ENCODE measurements at places on chromosomes 1 and 21.

- DNase-seq: no peak
These were observed 186.6 kb downstream of the GRIK3 start for GRCh38 chr1:36847761-36848160.

DNA sequence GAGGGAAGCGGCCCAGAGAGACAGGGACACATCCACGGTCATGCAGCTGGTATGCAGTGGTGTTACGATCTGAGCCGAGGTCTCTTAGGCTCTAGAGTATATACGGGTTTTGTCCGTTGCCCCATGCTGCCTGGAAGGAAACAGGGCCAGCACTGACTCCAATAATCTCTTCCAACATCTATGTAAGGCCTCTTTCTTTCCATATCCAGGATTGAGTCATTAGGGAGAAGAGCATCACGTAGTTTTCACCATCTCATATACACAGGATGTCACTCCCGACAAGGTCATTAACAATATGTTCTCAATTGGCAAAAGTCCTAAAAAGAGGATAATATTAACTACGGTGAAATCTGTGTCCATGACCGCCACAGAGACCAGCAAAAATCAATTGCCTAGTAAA lies 4.4 kb downstream of the C8B start:
- DNase-seq: no peak

GRCh38 chr1:172697534-172698002 lies 38.7 kb downstream of the FASLG start:
- no peak for DNase-seq

DNA sequence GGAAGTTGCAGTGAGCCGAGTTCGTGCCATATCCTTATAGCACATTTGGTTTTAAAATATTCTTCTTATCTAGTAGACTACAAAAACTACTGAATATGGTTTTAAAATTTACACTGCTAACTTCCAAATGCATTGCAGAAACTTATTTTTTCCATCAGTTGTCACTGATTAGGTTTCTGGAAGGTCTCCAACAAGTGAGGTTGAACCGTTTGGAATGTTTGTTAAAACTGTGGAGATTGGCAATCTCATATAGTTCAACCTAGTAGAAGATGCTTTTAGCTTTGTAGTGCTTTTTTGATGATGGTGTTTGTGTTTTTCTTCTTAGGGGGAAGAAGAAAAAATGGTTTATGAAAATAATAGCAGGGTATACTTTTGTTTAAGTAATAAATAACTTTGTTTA lies 12.9 kb downstream of the CENPF start:
- DNase-seq: no peak

DNA sequence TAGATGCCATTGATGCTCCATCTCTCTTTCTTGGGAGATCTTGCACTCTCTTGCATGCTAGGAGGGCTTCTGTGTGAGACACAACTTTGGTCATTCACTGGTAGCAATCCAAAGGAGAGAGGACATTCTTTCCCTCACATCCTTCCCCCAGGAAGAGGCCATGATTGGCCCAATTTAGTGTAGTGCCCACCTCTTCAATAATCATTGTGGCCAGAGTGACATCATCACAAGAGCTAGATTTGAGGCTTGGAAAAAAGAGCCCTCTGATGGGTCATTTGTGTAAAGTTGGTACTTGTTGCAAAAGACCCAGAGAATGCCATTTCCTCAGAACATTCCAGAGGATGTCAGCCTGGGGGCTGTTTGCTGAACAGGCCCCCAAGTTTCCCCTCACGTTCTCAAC lies 30.2 kb downstream of the S100A6 start:
- no peak for DNase-seq

DNA sequence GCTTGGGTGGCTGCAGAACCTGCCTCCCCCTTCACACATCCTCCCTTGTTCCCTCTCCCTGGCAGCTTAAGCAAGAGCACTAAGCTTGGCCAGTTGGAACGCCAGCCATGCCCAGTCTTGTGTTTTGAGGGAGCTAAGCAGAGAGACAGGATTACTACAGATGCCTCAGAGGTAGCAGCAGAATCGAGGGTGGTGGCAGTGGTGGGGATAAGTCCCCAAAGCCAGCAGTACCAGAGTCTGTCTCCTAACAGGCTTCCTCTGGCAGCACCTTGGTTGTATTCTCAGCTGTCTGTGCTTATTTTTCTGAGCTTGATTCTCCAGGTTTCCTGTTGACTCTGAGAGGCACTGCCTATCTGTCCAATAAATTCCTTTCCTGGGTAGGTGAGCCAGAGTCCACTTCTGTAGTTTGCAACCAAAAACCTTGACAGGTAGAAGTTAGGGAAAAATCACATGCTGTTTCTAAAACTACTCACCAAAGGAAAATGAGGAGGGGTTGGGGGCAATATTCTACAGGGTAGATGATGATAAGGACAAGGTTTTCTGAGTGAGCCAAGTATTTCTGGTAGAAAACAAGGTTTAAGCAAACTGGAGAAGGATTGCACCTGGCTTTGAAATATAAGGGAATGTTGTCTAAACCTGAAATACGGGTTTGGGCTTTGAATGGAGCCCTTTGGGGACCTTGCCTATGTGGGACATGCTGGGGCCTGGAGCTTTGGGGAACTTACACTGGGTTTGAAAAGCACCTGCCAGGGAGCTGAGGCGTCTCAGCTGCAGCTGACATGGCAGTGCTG lies 100.8 kb downstream of the PBX1 start:
- DNase-seq: no peak

DNA sequence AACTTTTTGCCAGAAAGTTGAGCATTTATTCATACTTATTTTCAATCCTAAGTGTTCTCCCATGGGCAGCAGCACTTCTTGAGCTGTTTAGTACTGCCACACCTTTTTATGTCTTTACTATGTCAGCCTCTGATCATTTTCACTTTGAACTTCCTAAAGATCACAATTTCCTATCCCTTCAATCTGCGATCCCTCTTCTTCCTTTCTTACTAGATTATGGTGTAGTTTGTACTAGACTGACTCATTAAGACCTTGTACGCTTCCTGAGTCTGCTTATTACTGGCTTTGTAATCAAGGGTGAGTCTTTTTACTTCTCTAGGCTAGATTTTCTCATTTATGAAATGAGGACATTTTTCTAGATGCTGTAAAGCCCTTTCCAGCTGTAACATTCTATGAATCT lies 55.1 kb downstream of the LRIG2 start:
- DNase-seq: no peak
